ENCODE measurements at places on chromosomes 13 and 19.

- DNase-seq: no peak
Observed at GRCh38 chr19:30441011-30441410, 68.8 kb downstream of the ZNF536 start.

DNA sequence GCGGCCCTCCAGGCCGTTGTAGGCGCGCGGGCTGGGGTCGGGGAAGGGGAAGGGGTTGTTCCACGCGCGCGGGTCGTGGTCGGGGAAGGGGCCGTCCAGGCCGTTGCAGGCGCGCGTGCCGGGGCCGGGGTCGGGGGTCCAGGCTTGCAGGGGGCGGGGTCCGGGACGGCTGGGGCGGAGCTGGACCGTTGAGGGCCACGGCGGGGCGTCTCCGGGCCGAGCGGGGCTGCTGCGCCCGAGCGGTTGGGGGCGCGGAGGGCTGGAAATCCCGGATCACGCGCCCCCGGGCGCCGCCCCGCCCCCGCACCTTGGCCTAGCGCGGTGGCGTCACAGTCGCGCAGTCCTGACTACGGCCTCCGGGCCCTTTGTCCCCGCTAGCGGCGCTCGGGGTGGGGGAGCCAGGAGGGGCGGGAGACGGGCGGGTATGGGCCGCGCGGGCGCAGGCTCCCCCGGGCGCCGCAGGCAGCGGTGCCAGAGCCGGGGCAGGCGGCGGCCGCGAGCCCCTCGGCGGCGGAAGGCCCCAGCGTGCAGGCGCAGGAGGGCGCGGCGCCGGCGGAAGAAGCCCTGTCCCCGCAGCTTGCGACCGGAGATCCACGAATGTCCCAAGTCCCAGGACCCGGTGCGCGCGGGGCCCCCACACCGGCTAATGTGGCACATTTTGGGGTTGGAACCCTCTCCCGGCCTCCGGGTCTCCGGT, 665 bp downstream of the GPX4 start:
- DNase-seq: peak; percentile 84

- DNase-seq: no peak
Observed at GRCh38 chr13:93169980-93170379, 56.6 kb upstream of the GPC6 start.

DNA sequence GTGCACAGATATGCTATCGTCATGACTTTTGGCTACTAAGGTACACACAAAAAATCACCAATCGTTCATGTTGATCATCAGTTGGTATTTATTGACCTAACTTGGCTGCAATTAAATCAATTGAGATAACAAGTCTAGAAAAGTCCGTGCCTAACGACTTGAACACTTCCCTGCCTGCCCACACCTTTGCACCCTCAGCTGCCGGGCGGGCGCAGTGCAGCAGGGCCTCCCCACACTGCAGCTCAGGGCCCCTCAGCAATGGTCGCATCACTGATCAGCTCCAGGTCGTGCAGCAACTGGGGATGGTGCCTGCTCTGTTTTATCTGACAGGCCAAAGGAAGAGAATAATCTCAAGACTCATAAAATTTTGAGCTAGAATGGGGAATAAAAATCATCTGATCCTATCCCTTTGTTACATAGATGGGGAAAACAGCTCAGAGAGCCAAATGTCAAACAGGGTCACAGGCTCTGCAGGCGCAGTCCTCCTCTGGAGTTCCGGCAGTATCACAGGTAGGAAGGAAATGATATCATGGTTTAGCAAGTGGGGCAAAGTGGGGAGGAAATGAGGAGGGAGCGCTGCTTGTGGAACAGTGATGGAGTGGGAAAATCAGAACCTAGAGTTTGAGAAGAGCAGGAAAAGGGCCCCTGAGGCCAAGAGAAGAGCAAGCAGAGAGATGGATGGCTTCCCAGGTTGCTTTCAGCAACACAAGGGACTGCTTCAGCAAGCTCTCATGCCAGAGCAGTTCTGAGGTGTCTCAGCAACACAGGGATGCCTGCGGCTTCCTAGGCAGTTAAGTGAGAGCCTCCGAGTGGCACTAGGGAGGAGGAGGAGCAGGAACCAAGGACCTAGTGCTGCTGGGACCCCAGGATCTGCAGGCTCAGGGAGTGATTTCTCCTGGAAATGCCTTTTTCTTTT, 57.5 kb downstream of the SLC7A1 start:
- no peak for DNase-seq

DNA sequence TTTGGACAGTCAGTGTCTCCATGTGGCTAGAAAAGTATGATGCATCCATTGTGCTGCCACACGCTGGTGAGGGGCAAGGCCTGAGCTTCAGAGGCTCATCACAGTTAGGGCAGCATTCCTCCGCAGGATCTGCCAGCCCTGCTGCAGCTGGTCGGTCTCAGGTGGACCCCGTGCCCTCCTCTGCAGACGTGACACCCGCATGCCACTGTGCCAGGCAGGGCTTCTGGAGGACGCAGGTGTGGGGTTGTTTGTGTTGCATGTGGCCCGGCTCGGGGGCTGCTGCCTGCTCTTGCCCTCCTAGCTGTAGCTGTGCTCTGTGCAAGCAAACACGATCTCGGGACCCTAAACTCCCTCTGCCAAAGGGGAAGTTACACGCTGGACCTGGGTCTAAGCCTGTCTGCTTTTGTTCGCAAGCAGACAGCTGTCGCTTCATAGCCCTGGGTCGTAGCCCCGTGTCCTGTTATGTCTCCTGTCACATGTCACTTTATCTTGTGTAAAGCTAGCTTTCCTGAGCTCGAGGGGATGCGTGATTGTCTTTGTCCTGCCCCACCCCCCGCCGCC, 45.3 kb downstream of the SLC7A9 start:
- DNase-seq: no peak

- no peak for DNase-seq
Observed at GRCh38 chr13:45456196-45456972, 8.4 kb upstream of the COG3 start.

DNA sequence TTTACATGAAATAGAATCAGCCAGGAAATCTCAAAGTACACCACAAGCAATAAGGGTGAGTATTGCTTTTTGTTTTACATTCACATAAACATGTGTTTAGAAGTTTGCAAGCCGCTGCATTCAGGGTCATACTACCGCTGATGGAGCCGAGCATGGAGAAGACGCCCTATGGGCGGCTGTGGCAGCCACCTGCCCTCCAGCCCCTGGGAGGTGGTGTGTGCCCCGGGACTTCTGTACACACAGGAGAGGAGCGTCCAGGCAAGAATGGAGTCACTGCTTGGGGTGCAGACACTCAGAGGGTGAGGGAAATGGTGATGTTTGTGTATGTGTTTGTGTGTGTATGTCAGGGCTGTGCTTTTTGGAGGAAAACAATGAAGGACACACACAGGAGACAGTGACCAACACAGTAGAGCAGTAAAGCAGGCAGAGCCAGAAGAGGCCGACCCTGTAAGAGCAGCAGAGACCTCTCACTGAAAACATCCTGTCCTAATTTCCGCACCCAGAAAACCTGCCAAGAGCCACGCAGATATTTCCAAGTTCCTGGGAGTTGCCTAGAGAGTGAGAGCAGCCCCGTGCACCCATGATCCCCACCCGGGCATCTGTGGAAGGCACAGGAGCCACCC, 108.1 kb upstream of the GJB6 start:
- peak; percentile 77 for DNase-seq

DNA sequence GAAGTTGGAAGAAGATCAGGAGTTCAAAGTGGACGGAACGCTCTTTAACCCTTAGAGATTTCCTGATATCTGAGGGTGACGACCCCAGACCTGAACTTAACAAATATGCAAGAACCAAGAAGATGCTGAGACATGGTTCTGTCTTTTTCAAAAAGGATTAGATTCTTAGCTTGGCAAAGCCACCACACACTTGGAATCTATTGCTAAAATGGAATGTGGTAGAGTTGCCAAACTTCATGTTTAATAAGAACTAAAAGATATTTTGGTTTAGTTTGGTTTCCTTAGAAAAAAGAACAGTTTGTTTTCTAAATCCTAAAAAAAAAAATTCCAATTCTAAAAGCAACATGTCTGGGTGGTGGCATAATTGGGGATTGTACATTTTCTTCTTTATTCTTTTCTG, 29.5 kb downstream of the UNC13A start:
- DNase-seq: no peak

DNA sequence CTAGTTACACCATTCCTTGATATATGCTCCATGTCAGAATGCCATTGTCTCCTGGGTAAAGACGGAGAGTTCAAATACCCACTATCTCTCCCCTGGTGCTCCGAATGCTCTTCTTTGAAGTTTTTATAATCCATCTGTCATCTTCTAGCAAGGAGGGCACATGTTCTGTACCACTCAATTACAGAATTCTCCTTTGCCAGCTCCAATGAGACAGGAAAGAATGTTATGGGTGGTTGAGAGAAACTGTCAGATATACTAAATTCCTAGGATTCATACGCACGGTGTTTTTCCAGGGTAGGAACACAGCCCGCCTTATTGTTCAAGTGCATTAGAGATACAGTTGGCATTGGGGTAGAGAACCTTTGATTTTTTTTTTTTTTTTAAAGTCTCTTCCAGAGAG, 118.0 kb upstream of the ZNF536 start:
- no peak for DNase-seq

- DNase-seq: no peak
Observed at GRCh38 chr19:33948651-33949335, 152.1 kb downstream of the KCTD15 start.

DNA sequence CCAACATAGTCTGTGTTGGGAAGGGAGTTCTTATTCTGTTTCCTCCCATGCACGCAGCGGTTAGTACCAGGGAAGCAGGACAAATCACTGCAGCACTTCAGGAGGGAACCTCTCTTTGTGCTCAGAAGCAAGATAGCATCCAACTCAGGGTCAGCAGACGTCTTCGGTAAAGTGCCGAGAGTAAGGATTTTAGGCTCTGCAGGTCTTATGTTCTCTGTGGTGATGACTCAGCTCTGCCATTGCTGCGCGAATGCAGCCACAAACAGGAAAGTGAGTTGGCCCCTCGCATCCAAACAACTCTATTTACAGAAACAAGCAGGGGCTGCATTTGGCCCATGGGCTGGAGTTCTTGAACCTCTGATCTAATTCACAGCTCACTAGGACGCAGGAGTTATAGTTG, 122.1 kb upstream of the SPATA13 start:
- no peak for DNase-seq

DNA sequence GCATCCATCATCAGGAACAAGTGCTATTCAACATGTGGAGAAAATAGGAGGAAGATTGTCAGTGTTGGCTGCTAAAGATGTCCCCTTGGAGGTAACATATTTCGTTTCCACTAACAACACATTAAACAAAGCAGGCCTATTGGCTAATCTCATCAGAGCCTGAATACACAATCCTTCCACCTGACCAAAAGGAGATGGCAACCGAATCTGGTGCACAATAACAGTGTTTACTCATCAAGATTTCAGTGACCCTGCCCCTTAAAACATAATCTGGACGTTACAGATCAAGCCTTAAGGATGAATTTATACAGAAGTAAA, 582.5 kb downstream of the EFNB2 start:
- DNase-seq: no peak

DNA sequence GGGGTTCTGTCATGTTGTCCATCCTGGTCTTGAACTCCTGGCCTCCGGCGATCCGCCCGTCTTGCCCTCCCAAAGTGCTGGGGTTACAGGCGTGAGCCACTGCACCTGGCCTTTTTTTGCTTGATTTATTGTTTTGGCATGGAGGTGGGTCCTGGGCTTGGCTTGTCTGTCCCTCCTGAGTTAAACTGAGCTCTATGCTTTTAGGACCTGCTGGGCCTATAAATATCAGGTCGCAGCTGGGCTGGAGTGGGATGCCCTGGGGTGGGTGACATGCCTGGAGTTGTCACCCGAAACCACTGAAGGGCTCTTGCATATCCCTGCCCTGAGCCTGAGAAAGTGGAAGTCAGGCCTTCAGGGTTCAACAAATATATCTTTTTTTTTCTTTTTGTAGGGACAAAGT, 5.5 kb downstream of the ARRDC5 start:
- DNase-seq: no peak

- no peak for DNase-seq
Observed at GRCh38 chr13:99886706-99887105, 84.9 kb downstream of the ZIC5 start.

GRCh38 chr13:43088093-43088511, 64.7 kb downstream of the DNAJC15 start:
- no peak for DNase-seq
